ENCODE measurements at places on chromosomes 4 and X. TPM values are rescaled to one million over a fixed set of nuclear protein-coding genes. Genes with fewer than 3 reads are reported as not detected.

SOWAHD gene
- 0.46 TPM for total RNA-seq

GPAT3 gene
- total RNA-seq = 5.1 TPM

SPANXN3 gene
- total RNA-seq = not detected

NAT8L gene
- 1.5 TPM for total RNA-seq

PABPC5 gene
- total RNA-seq = not detected

MAOB gene
- 0.10 TPM for total RNA-seq

GALNTL6 gene
- not detected for total RNA-seq

TMPRSS11D gene
- total RNA-seq = not detected

ERCC6L gene
- 6.5 TPM for total RNA-seq

TLR10 gene
- total RNA-seq = not detected

IRS4 gene
- not detected for total RNA-seq

REPS2 gene
- total RNA-seq = 0.67 TPM

NKX3-2 gene
- total RNA-seq = not detected

NXF2 gene
- not detected for total RNA-seq

CXCL6 gene
- not detected for total RNA-seq

HHIP gene
- not detected for total RNA-seq

CLDN24 gene
- not detected for total RNA-seq

CWH43 gene
- total RNA-seq = not detected

F9 gene
- not detected for total RNA-seq

TBX22 gene
- not detected for total RNA-seq

SSX4B gene
- not detected for total RNA-seq

CENPVL2 gene
- not detected for total RNA-seq

C4orf51 gene
- not detected for total RNA-seq

PAGE2 gene
- not detected for total RNA-seq

SPIN2A gene
- total RNA-seq = 0.72 TPM

FGF2 gene
- total RNA-seq = 4.8 TPM

SLIT2 gene
- not detected for total RNA-seq

GAR1 gene
- total RNA-seq = 33.6 TPM

DCAF4L1 gene
- total RNA-seq = 0.24 TPM

CXCL3 gene
- total RNA-seq = not detected

ASB9 gene
- total RNA-seq = 0.41 TPM

DUSP21 gene
- not detected for total RNA-seq

RAB39B gene
- total RNA-seq = 36.4 TPM

MAGEA10 gene
- not detected for total RNA-seq

TMPRSS11B gene
- total RNA-seq = not detected

DRP2 gene
- total RNA-seq = 1.2 TPM

NHS gene
- total RNA-seq = 11.4 TPM

CFAP47 gene
- total RNA-seq = not detected

FMR1NB gene
- total RNA-seq = not detected

CLDN22 gene
- total RNA-seq = not detected

PWWP3B gene
- not detected for total RNA-seq

PHOX2B gene
- total RNA-seq = not detected

PLRG1 gene
- total RNA-seq = 181 TPM

KLB gene
- not detected for total RNA-seq

H2BW2 gene
- not detected for total RNA-seq

SMR3A gene
- total RNA-seq = not detected

KCTD8 gene
- not detected for total RNA-seq

GPR143 gene
- total RNA-seq = not detected

ADH1B gene
- not detected for total RNA-seq

EGF gene
- total RNA-seq = not detected

MAGEC2 gene
- total RNA-seq = not detected

SPIN4 gene
- total RNA-seq = 5.4 TPM

PRRG3 gene
- not detected for total RNA-seq

FATE1 gene
- not detected for total RNA-seq

RAB41 gene
- not detected for total RNA-seq

STATH gene
- total RNA-seq = not detected

BST1 gene
- 0.65 TPM for total RNA-seq

NHSL2 gene
- total RNA-seq = 0.26 TPM

Measured in activated T-cell treated with anti-CD3 and anti-CD28 coated beads, Interleukin-2, amount 50 U/mL, for 72 hours (primary cell).